ENCODE measurements at places on chromosomes 4 and X. TPM values are rescaled to one million over a fixed set of nuclear protein-coding genes. Genes with fewer than 3 reads are reported as not detected.

- DNase-seq: no peak
These were observed 36.0 kb upstream of the PLK4 start for GRCh38 chr4:127844601-127845116.

GRCh38 chr4:113607998-113608397 lies 153.5 kb downstream of the CAMK2D start:
- no peak for DNase-seq

DNA sequence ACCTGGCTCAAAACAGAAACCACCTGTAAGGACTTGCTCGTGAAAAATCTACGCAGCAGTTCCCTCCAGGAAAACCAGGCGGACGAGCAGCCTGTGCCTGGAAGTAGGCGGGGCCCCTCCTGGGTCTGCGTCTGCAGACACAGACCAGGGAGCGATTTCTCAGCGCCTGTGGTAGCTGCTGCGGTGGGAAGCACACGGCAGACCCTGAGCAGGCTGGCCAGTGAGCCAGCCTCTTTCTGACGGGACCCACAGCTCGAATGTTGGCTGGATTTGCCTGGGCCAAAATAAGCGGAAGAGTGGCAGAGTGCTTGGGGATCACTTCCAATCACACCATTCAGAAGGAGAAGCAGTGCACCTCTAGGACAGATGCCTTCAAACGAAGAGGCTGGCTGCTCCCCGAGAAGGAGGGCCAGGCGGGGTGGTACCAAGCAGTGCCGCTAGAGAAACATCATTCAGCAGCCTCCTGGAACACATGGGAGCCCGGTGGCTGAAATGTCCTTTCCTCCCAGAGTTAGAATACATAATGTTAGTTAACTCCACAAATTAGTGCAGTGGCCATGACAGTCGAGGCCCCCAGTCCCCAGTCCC lies 85.9 kb downstream of the GATB start:
- DNase-seq: peak; percentile 69

DNA sequence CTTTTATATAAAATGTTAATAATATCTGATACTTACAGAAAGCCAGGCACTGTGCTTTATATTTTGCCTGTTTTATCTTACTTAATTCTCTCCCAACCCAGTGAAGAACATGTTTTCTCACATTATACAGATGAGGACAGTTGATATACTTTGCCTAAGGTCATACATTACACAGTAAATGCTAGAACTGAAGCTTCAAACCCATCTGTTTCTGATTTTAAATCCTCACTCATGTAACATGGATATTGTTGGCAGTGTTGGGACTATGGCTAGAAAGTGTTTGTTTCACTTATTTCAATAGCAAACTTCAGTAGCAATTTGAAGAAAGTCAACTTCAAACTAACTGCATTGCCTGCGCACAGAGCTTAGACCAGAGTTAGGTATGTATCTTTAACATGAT lies 57.4 kb downstream of the RAPGEF2 start:
- DNase-seq: no peak

- peak; percentile 55 for DNase-seq
These were observed 104.4 kb upstream of the SCML1 start for GRCh38 chrX:17632942-17633341.

DNA sequence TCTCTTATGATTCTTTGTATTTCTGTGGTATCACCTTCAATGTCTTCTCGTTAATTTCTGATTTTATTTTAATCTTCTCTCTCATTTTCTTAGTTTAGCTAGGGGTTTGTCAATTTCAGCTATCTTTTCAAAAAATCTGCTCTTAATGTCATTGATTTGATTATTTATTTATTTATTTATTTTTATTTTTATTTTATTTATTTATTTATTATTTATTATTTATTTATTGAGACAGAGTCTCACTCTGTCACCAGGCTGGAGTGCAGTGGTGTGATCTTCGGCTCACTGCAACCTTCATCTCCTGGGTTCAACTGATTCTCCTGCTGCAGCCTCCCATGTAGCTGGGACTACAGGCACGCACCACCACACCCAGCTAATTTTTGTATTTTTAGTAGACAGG lies 194.1 kb downstream of the SCFD2 start:
- no peak for DNase-seq

DNA sequence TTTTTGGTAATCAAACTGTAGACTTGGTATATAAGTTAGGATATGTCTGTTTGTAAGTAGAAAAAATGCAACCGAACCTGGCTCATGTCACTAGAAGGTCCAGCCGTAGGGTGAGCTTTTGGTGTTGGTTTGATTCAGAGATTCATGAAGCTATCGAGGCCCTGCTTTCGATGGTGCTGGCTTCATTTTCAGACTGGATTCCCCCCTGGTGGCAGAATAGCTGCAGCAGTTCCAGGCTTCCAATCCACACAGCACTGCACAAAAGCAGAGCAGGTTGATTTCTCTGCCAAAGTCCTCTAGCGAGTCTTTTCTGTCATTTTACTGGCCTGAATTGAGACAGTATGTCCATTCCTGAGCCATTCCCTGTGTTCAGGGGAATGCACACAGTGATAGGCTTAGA lies 33.1 kb downstream of the PDK3 start:
- DNase-seq: no peak

GRCh38 chr4:38154681-38155588 lies 194.7 kb downstream of the PTTG2 start:
- DNase-seq: peak; percentile 54

GRCh38 chr4:3572363-3572762 lies 40.1 kb upstream of the LRPAP1 start:
- DNase-seq: no peak

GRCh38 chr4:145830699-145831098 lies 107.9 kb downstream of the ZNF827 start:
- DNase-seq: no peak

DNA sequence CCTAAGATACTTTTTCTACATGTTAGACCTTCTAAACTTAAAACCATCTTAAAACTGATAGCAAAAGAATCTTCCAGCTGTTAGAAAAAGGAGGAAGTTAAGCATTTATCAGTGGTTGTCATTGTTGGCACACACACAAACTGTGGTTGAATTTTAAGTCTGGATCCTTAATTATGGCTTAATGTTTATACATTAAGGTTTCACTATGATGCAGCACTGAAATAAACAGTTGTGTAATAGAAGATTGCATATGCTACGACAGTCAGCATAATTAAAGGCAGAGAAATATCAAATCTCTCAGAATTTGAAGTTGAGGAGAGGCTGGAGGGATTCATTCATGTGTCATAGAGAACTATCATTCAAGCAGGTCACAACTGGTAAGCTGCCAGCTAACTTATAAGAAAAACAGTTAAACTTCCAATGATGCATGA lies 32.3 kb downstream of the ADGRA3 start:
- peak; percentile 82 for DNase-seq

DNA sequence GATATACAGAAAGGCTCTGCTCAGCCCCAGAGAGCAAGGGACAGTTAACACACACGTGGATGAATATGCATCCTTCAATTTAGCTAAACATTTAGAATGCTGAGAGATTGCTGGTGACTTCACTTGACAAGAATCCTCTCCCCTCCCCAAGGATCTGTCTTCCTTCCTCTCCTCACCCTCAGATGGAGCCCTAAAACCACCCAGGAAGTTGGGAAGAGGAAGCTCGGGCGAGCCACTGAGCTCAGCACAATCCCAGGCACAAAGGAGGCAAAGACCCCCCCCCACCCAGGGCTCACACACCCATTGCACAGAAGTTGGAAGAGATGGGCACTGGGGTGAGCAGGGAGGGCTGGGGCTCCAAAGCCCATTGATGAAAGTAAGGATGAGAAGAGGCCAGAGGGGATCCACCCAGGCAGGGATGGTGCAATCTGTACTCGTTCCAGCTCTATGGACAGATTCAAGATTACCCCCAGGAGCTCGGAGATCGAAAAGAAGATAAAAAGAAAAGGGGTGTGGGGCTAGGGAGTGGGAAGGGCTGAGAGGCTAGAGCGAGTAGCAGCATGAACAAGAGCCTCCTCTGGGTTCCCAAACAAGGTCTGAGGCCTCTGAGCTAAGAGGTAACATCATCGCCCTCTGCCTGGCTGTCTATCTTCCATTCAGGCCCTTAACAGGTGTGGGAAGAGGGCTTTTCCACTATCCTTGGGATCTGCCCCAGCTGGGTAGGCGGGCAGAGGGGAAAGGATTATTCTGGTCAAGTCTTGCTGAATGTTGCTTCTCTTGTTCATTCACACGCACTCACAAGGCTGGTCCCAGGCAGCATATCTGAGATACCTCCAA lies 1.2 kb downstream of the TFE3 start:
- DNase-seq: peak; percentile 52

Gene DCTD
- 121 TPM for total RNA-seq

Gene TCEAL5
- total RNA-seq: not detected

Gene HTR2C
- total RNA-seq: under 0.01 TPM

Gene FOXR2
- total RNA-seq: not detected

Gene CHRDL1
- not detected for total RNA-seq
